ENCODE measurements at places on chromosomes 2 and 18. TPM values are rescaled to one million over a fixed set of nuclear protein-coding genes. Genes with fewer than 3 reads are reported as not detected.

DNA sequence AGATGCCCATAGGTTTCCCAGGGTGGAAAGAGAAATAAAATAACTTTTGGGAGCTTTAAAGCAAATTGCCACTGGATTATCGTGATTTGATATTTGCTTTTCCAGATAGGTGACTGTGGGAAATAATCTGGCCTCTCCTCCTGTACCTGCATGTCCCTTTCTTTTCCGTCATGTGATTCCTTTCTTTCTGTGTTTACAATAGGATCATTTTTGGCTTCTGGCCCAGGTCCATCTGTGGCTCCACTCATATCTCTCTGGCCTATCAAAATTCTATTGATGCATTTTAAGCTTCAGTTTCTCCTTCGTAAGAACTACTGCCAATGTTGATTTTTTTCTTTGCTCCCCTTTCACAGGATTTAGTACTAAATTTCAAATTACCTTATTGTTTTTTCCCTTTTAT lies 153.6 kb downstream of the CCDC85A start:
- H3K27me3 ChIP-seq = no peaks in the 10 kb centered on the region
- H3K4me1 ChIP-seq = no peaks in the 10 kb centered on the region
- H3K27ac ChIP-seq = no peak overlapping the region
- H3K36me3 ChIP-seq = no peaks in the 10 kb centered on the region

ATP6V1B1 gene
- total RNA-seq = not detected

DNA sequence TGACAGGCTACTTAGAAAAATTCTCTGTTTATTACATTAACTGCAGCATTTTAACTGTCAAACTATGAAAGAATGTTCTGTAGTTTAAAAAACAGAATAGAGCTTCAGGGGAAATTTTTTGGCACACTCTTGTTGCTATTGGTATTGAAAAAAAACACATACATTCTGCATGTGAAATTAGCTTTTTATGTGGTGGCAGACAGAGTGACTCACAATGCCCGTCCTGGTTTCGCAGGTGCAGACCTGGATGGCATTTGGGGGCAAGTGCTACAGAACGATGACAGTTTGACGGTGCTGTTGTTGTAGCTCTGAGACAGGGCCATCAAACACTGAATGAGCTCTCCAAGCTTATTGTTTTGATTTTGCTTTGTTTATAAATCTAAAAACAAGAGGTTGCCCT lies 105.0 kb upstream of the MAP3K20 start:
- DNase-seq = no peak
- H3K27me3 ChIP-seq = no peaks in the 10 kb centered on the region
- H3K4me1 ChIP-seq = peaks cover 39% of the 10 kb centered on the region
- H3K4me3 ChIP-seq = no peak overlapping the region
- H3K36me3 ChIP-seq = no peaks in the 10 kb centered on the region
- H3K27ac ChIP-seq = no peak overlapping the region

ANKRD62 gene
- total RNA-seq = not detected

Data from right lobe of liver (tissue), 6 donors.